Activated T-helper 9 cell treated with anti-CD3 and anti-CD28 coated beads, Interleukin-2, amount 50 U/mL, for 16 hours (primary cell): ENCODE measurements at places on chromosomes 3 and 15.

DNA sequence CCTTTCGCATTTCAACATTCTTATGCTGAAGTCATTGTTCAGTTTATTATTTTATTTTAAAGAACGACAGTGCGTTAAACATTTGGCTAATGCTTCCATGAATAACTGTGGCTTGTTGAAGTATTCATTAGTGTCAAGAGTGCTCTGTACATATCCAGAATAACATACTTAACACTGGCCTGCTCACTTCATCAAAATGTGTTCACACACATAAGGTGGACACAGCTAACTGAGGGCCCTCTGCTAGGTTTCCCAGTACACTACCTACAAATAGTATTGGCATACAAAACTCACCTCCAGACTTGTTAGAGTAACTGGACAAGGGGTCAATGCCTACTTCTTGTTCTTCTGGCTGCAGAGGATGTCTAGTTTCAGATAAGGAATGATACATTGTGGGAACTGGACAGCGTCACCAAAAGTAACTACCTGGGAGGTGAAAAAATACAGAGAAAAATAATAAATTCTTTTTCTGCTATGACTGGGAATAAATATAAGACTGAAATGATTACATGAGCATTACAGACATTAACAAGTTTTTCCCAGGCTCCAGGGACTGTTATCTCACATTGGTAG, 234.2 kb downstream of the TBC1D5 start:
- no peak for DNase-seq

DNA sequence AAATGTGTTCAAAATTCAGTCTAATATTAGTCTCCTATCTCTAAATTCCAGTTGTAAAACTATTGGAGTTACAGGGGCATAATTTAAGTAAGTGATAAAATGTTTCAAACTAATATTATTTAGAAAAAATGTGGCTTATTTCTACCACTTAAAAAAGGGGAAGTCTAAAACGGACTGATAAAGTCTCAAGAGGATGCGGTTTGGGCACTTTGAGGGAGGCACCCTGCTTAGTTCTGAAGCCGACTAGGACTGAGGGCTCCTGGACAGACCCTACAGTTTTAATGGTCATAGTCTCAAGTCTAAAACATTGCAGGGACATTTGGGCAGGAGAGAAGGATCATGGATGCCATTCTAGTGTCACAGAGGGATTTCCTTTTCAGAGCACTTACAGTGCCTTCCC, 566.3 kb downstream of the NR2F2 start:
- no peak for DNase-seq

- DNase-seq, result no peak
These were observed 702.3 kb downstream of the SI start for GRCh38 chr3:164375995-164376394.

DNA sequence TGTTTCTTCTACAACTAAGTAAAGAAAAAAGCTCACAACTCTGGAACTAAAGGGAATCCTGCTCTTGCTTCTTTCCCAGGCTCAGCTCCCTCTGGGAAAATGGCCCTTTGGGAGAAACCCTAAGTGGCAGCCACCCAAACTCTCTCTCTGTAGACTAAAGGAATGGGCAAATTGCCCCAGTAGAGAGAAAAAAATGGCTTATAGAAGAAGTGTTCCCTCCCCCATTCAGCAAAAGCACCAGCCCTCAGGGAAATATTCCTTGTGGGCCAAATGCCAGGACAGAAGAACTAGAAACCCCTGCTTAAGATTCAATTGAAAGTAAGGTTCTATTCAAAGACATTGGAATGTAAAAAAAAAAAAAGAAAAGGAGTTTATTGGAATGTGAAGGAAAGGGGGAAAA, 603.7 kb upstream of the ALCAM start:
- no peak for DNase-seq

GRCh38 chr3:14884665-14885064, 62.7 kb upstream of the NR2C2 start:
- no peak for DNase-seq

- DNase-seq, result no peak
These were observed 10.4 kb upstream of the VIPR1 start for GRCh38 chr3:42491881-42492507.

DNA sequence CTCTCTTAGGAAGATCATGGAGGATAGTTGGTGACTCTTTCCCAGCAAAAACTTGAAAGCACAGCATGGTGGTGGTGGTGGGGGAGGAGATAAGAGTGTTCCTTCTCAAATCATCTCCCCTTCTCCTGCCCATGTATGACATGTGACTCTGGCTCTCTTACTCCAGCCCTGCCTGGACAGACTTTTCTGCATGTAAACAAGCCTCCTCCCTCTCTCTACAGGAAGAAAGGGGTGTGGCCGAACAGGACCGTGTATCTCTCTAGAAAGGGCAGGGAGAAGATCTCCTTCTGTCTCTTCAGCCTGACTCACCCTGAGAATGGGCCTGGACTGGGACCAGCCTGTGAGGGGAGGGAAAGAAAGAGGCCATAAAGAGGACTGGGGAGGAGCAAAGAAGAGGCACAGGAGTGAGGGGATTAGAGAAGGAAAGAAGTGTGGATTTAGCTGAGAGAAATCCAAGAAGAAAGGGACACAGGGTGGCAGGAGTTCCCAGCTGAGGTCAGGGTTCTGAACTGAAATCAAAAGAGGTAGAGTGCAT, 1.5 kb downstream of the CELF6 start:
- no peak for DNase-seq

DNA sequence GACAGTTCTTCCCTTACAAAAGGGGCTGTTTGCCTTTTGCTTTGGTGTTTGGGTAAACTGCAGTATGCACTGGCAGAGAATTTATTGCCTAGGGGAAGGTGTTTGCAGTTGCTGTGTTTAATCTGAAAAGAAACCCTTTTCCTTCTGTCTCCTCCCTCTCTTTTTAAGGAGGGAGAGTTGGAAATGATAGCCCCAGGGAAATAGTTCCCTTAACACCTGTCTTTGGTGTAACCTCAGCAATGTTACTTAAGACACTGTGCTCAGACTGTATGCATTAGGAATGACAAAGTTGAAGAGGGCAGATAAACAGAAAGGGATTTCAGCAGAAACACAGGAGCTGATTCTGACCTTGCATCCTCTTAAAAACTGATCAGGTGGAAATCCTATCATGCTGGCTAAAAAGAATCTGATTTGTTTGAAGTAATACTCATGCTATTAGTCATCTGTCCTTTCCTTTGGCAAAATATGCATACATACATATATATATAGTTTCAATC, 125.4 kb downstream of the TP63 start:
- DNase-seq, result no peak

DNA sequence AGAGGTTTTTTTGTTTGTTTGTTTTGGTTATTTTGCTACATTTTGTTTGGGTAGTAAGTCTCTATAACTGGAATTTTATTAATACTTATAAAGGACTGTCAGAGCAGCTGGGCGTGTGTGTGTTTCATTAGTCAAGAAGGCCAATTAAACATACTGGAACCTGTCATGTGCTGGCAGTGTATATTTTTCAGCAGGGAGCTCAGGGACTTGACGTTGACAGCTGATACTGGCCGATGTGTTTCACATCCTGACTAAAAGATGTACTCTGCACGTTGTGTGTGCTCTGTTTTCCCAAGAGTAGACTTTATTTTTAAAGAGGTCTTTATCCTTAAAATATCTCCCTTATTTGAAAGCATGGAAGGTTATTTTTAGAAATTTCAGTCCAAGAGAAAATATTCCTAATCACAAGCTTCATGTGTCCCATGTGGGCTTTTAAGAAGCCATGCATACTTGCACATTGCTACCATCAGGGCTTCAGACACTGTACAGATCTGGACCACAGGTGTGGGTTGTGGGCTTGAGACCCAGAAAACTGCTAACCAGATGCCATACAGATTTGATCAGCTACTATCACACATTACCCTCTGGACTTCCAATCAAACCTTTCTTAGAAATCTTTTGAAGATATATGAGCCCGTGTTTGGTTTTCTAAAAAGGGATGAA, 135.9 kb downstream of the FEZF2 start:
- no peak for DNase-seq

DNA sequence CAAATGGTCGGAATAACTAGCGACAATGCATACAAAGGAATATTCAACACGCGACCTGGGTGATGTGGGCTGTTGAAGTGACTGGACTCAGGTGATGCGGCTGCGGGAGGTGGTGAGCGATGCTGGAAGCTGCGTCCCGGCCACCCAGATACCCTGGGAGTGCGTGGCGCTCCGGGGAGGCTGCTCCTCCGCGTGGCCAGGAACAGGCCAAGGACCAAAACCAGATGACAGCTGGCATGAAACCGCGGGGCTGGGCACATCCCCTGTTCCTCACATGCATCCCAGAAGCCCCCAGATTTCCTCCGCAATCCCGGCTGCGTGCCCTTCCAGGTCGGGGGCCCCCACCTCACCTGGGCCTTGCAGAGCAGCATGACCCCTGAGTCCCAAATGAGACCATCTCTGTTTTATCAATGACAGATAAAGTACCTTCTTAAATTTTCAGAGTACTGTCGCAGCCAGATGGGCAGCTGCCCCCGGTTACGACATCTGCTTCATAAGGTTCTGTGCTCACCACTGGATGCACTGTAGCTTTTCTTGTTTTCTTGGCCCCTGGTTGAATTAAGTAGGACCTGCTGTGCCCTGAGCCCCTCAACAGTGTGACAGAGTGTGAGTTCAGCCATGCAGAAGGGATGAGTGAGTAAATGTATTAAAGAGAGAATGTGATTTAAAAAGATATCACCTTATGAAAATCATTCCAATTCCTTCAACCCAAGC, 278.2 kb downstream of the GABRG3 start:
- DNase-seq, result no peak

DNA sequence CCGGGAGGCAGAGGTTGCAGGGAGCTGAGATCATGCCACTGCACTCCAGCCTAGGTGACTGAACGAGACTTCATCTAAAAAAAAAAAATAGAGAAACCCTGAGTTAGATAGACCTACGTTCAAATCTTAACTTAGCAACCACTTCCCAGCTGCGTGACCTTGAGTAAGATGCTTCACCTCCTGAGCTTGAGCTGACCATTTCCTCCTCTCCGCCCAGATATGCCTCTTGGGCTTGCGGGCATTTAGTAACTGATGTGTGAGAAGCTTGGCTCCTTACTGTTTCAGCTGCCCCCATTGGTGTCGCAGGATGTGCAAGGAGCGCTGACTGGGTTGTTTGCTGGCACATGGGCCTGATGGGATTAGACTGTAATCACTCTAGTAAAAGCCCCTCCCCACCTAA, 26.9 kb upstream of the ATG7 start:
- DNase-seq, result no peak

DNA sequence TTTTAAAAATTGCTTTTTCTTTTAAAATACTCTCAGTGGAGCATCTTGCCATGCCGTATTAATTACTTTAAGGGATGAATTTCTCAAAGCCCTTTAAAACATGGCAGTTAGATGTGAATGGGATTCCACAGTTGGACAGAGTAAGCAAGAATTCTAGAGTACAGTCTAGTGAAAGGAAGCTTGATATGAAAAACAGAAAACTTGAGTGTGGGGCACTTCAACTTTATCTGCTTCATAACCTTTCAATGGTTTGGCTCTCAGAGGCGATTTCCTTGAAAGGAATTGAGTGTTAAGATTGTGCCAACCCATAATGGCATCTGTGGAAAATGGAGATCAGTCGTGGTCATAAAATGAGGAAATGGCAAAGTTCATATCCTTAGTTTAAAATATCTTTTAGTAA, 127.7 kb upstream of the SAMMSON start:
- no peak for DNase-seq

DNA sequence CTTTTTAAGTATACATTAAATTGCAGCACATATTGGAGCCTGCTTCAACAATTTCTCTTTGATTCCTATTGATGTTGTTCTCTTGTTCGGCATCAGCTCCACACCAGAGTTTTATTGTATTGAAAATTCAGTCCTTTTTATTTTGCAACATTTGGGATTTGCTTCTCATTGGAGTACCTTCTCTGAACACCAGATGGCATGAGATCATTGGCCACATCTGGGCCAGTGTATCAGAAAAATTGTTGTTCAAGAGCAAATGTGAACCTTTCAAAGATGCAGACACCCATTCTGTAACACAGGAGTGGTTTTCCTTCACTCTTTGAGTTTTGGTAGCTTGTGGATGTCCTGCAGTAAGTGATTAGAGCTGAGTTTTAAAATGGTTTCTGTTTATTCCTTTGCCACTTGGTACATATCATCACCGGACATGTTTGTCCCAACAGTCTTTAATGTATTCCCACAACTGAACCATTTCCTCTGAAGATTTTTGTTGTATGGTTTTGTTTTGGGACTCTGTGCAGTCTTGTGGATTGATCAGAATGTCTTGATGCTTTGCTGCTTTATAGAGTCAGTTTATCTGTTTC, 96.1 kb downstream of the MCTP2 start:
- no peak for DNase-seq

- peak; percentile 29 for DNase-seq
These were observed 47.9 kb upstream of the LIPC start for GRCh38 chr15:58383876-58384275.

GRCh38 chr3:157239082-157239704, 79.2 kb upstream of the CCNL1 start:
- DNase-seq, result peak; percentile 49

GRCh38 chr3:101724329-101725193, at the start of gene CEP97:
Gene CEP97 (plus strand): TSS chr3:101724614. CDS start chr3:101724677, 63 bp downstream.
- DNase-seq, result peak; percentile 82

GRCh38 chr3:13132281-13132680, 59.1 kb upstream of the IQSEC1 start:
- DNase-seq, result no peak

GRCh38 chr3:172367205-172368105, 80.8 kb downstream of the GHSR start:
- DNase-seq, result no peak

DNA sequence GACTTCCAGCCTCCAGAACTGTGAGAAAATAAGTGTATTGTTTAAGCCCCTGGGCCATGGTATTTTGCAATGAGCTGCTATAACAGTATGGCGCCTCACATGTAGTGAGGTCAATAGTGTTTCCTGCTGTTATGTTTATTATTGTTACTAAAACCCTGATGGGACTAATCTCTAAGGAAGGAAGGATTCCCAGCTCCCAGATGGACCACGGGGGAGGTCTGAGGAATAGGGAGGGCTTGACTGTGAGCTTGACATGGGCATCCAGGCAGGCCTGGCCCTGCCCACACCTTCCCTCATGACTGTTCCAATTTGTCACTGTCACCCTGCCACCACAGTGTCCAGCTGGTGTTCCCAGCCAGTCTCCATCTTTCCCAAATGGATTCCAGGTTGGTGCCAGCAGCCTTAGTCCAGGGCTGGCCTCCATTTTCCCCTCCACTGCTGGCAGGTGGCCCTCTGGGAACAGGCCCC, 14.5 kb upstream of the SLC41A3 start:
- no peak for DNase-seq

DNA sequence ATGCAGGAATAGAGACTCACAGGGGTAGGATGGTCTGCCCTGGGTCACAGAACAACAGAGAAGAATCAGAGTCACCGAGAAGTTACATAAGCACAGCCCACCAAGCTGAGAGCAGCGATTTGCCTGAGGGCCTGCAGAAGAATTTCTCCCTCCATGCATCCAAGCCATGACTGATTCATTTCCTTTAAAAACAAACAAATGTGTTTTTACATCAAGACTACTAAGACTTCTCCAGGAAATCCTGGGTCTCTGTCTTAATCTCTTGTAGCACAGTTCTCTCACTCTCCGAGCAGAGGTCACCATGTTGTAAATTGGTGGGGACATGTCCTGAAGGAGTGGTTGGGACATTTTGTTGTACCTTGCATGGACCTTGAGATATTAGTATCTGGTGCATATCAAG, 159.8 kb downstream of the THSD4 start:
- DNase-seq, result no peak

- no peak for DNase-seq
These were observed 7.8 kb downstream of the SCG5 start for GRCh38 chr15:32649342-32649741.
